BJ (cell line): ENCODE measurements at places on chromosomes 12 and 14.

DNA sequence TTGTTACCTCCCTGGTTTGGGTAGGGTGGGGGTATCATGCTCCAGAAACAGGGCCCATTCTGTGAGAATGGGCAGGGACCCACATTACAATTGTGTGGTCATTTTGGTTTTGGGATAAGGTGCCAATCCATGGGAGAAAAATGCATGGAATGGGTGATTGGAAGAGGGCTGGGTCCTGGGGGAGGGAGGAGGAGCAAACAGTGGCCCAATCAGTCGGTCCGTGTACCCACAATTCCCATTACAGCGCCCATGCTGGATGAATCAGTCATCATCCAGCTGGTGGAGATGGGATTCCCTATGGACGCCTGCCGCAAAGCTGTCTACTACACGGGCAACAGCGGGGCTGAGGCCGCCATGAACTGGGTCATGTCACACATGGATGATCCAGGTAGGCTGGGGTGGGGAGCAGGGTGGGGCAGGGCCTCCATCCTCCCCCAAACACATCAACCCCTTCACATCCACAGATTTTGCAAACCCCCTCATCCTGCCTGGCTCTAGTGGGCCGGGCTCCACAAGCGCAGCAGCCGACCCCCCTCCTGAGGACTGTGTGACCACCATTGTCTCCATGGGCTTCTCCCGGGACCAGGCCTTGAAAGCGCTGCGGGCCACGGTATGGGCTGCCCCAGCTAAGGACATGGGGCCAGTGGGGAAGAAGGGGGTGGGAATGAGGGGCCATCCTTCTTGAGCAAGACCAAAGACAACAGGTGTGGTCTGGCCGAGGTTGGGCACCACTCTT lies 3.6 kb upstream of the TPI1 start:
- no peak for DNase-seq

- no peak for DNase-seq
These were observed 66.1 kb upstream of the PRB2 start for GRCh38 chr12:11461433-11461832.

GRCh38 chr14:90355540-90356518 lies 24.1 kb upstream of the NRDE2 start:
- no peak for DNase-seq

GRCh38 chr12:99946131-99946530 lies 38.6 kb downstream of the ANKS1B start:
- no peak for DNase-seq

- DNase-seq = no peak
These were observed 1.2 kb downstream of the SPTSSA start for GRCh38 chr14:34460841-34461240.

- DNase-seq = no peak
These were observed 10.3 kb downstream of the KRT75 start for GRCh38 chr12:52423661-52424500.
